T-cell (primary cell): ENCODE measurements at places on chromosomes 7 and 10. TPM values are rescaled to one million over a fixed set of nuclear protein-coding genes. Genes with fewer than 3 reads are reported as not detected.

CYP17A1 gene
- total RNA-seq, result not detected

GIMAP2 gene
- 144 TPM for total RNA-seq

NUTM2A gene
- total RNA-seq, result 2.5 TPM

RUFY2 gene
- 15.2 TPM for total RNA-seq

ZNF117 gene
- 3.8 TPM for total RNA-seq

GPR146 gene
- total RNA-seq, result 11.9 TPM

FAM3C gene
- 14.9 TPM for total RNA-seq

NEURL1 gene
- 0.95 TPM for total RNA-seq

DNA sequence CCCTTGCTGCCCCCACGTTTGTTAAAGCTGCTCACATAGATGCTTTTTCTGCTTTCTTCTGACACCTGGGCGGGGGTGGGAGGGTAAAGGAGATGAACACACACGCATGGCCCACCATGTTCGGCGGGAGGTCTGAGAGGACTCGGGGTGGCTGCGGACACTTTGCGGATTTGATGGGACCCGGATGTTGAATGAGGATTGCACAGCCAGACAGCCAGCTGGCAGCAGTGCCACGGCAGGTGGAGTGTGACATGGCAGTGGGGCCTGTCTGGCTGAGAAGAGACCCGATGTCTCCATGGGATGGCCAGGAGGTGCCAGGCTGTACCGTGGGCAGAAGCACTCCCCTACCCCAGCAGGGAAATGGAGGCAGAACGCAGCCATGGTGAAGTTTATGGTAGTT lies 31.2 kb downstream of the PPP2R2D start:
- H3K36me3 ChIP-seq, result peaks cover 1% of the 10 kb centered on the region
- no peak overlapping the region for H3K27ac ChIP-seq
- DNase-seq, result no peak
- no peaks in the 10 kb centered on the region for H3K27me3 ChIP-seq

- no peak overlapping the region for H3K4me3 ChIP-seq
- no peaks in the 10 kb centered on the region for H3K4me1 ChIP-seq
- H3K36me3 ChIP-seq, result no peaks in the 10 kb centered on the region
- no peak for DNase-seq
- H3K27ac ChIP-seq, result no peak overlapping the region
Measured at GRCh38 chr10:12432402-12433189, 83.2 kb downstream of the CAMK1D start.

DNA sequence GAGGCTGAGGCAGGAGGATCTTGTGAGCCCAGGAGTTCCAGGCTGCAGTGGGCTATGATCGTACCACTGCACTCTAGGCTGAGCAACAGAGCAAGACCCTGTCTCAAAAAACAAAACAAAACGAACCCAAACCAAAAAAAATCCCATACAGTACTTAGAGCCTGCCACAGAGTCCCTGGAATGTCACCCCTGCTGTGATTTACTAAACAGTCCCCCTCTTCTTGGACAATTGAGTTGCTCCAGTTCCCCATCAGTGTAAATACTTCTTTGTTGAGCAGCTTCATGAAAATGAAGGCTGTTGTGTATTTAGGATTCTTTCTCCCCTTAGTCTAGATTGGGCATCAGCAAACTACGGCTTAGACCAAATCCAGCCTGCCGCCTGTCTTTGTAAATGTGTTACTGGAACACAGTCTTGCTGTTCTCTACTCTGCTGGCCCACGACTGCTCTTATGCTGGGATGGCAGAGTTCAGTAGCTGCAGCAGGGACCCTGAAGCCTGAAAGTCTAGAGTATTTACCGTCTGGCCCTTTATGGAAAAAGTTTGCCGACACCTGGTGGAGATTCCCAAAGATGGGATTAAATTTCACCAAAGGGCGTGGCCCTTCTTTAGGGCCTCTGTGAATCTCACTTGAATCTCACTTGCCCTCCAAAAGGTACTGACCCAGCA lies 57.8 kb downstream of the PALD1 start:
- H3K36me3 ChIP-seq, result no peaks in the 10 kb centered on the region
- DNase-seq, result no peak
- H3K27me3 ChIP-seq, result peaks cover 10% of the 10 kb centered on the region
- no peak overlapping the region for H3K4me3 ChIP-seq
- no peaks in the 10 kb centered on the region for H3K4me1 ChIP-seq
- no peak overlapping the region for H3K27ac ChIP-seq

DNA sequence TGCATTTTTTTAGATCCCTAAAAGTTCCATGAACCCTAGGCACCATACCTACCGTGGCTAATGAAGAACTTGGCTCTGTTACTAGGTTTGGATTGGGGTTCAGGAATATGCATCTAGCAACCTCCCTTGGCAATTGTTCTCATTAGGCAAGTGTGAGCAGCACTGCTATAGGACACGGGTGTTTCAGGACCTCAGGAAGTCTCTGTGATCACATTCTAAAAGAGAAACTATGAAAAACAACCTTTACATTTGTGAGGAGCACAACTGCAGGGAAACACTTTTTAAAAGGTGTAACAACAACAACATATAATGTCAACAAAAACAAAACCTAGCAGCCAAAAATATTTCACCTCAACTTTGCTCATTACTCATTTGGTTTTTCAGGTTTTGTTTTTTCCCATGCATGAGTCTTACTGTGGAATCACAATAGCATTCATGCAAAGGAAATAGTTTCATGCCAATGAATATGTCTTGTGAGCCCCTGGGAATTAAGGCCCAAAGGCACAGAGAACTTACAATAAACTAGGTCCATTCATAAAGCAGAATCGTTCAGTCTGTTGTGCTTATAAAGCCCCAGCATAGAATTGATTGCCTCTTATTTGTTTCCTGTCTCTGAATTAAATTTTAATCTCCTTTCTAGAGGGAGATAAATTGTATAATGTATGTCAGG lies 255.7 kb upstream of the DGKB start:
- H3K27ac ChIP-seq, result no peak overlapping the region
- no peak overlapping the region for H3K4me3 ChIP-seq
- no peaks in the 10 kb centered on the region for H3K4me1 ChIP-seq
- no peaks in the 10 kb centered on the region for H3K36me3 ChIP-seq

- H3K4me3 ChIP-seq, result peak within 1 kb of the TSS; percentile 97
- peaks cover 27% of the 10 kb centered on the region for H3K27me3 ChIP-seq
- peaks cover 48% of the 10 kb centered on the region for H3K4me1 ChIP-seq
- peak within 1 kb of the TSS; percentile 42 for H3K27ac ChIP-seq
- peak; percentile 49 for DNase-seq
Measured at GRCh38 chr10:7410862-7411670, at the start of gene SFMBT2. Gene SFMBT2, minus strand, starts transcription at chr10:7411034. Its CDS starts 29,136 bp downstream, at chr10:7381898.

- peaks cover 13% of the 10 kb centered on the region for H3K27me3 ChIP-seq
- no peak overlapping the region for H3K4me3 ChIP-seq
- H3K4me1 ChIP-seq, result no peaks in the 10 kb centered on the region
- DNase-seq, result no peak
- no peak overlapping the region for H3K27ac ChIP-seq
Measured at GRCh38 chr10:94489976-94490788, 55.4 kb upstream of the HELLS start.

DNA sequence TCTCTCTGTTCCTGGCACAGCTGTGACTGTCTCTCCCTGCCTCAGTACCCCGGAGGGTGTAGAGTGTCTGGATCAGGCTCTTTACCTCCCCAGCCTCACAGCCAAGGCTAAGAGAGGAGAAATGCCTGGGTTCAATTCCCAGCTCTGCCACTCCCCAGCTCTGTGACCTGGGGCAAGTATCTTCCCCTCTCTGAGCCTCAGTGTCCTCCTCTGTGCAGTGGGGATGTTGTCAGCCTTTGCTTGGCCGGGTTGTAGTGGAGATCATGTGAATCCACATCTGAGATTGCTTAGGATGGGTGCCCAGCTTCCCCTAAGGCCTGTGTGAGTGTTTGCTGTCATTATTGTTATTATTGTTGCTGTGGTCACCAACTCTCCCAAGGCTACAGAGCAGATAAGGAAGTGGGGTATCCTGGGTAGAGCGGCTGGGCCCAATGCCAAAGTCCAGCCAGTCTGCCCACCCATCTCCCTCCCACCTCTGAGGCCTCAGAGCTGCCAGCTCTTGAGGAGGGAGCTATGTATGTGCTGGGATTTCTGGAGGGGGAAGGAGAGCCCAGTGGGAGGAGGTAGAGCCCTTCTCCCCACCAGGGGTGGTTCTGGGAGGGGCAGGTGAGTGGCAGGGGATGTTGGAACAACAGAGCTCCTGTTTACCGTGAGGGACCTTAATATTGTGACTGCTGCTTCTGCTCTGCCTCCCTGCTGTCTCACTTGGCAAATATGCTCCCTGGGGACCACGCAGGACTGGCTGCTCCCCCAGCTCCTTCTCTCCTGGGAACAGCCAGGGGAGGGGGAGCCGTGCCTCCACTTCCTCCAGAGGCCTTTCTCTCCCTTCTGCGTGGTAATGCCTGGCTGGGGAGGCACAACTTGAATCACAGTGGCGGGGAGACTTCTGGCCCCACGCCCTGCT lies 170.5 kb downstream of the RPS24 start:
- DNase-seq, result no peak
- H3K36me3 ChIP-seq, result no peaks in the 10 kb centered on the region
- H3K4me1 ChIP-seq, result no peaks in the 10 kb centered on the region
- no peak overlapping the region for H3K27ac ChIP-seq
- no peak overlapping the region for H3K4me3 ChIP-seq

GRCh38 chr7:84196084-84196503 lies 1.5 kb upstream of the SEMA3A start:
- no peak overlapping the region for H3K4me3 ChIP-seq
- no peaks in the 10 kb centered on the region for H3K36me3 ChIP-seq
- H3K27ac ChIP-seq, result no peak overlapping the region
- peaks cover 14% of the 10 kb centered on the region for H3K4me1 ChIP-seq

GRCh38 chr10:124306922-124307371 lies 111.8 kb downstream of the OAT start:
- H3K27ac ChIP-seq, result no peak overlapping the region
- H3K4me3 ChIP-seq, result no peak overlapping the region
- DNase-seq, result no peak
- no peaks in the 10 kb centered on the region for H3K36me3 ChIP-seq
- H3K4me1 ChIP-seq, result no peaks in the 10 kb centered on the region

GRCh38 chr7:137545059-137545716 lies 201.7 kb upstream of the PTN start:
- no peak overlapping the region for H3K27ac ChIP-seq
- H3K4me3 ChIP-seq, result no peak overlapping the region
- no peaks in the 10 kb centered on the region for H3K4me1 ChIP-seq
- no peaks in the 10 kb centered on the region for H3K36me3 ChIP-seq
- DNase-seq, result no peak
- H3K27me3 ChIP-seq, result no peaks in the 10 kb centered on the region
